Dermis blood vessel endothelial cell (primary cell): ENCODE measurements at places on chromosomes 4 and X. TPM values are rescaled to one million over a fixed set of nuclear protein-coding genes. Genes with fewer than 3 reads are reported as not detected.

- DNase-seq, result no peak
Observed at GRCh38 chr4:77432717-77433417, 172.8 kb upstream of the CXCL13 start.

DNA sequence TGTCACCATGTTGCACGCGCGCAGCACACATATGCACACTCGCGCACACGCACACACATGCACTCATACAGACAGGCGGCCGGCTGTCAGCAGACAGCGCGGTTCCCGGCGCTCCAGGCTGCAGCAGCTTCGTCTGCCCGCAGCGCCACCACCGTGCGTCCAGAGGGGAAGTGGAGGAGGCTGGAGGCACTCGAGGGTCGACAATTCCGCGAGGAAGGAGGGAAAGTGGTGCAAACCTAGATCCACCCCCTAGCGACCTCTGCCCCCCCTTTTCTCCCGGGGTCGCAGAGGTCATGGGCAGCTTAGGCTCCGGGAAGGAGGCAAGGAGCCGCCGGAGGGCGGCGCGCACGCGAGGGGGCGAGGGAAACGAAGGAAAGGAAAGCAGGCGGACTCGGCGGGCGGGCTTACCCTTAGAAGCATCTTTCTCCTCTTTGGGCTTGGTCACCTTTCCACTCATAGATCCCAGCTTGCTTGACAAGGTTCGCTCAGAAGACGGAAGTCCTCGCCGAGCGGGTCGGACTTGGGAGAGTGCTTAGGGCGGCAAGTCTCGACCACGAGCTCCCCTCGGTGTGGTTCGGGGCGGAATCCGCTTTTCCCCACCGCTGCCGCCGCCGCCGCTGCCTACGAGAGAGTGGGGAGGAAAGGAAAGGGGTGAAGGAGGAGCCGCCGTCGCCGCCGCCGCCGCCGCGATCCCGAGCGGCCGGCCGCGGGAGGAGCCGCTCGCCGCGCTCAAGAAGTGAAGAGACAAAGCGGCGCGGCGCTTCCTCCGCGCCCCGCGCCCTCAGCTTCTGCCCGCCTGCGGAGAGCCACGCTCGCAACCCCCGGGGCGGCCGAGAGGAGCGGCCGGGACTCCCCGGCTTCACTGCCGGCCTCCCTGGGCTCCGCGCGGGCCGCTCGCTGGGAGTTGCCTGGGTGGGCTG lies 326.6 kb upstream of the F9 start:
- DNase-seq, result peak; percentile 27

- DNase-seq, result no peak
Observed at GRCh38 chr4:99537674-99538073, 26.2 kb downstream of the TRMT10A start.

The MAP9 gene
- total RNA-seq, result 0.17 and 0.19 TPM in 2 replicates
